Activated CD8-positive, alpha-beta memory T cell treated with anti-CD3 and anti-CD28 coated beads, Interleukin-2, amount 10 ng/mL, durations not matched to agents 7 days and 5 days (primary cell): ENCODE measurements at places on chromosomes 2 and 18.

DNA sequence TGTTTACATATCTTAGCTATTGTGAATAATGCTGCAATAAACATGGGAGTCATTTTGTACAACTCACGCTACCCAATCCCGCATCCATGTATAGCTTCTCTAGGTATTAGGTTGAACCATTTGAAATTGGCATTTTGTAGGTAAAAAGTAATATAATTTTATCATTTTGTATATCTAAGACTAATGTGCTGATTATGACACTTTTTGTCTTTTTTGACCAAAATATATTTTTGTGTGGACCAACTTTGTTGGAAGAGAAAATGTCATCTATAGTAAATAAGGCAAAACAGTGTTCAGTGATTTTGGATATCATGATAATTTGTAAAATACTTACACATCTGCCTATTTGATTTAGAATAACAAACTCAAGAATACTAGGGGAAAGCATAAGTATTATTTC is 150.7 kb downstream of the MAP2 start:
- DNase-seq: no peak

GRCh38 chr2:73897240-73897583 is 4.4 kb downstream of the ACTG2 start:
- no peak for DNase-seq

DNA sequence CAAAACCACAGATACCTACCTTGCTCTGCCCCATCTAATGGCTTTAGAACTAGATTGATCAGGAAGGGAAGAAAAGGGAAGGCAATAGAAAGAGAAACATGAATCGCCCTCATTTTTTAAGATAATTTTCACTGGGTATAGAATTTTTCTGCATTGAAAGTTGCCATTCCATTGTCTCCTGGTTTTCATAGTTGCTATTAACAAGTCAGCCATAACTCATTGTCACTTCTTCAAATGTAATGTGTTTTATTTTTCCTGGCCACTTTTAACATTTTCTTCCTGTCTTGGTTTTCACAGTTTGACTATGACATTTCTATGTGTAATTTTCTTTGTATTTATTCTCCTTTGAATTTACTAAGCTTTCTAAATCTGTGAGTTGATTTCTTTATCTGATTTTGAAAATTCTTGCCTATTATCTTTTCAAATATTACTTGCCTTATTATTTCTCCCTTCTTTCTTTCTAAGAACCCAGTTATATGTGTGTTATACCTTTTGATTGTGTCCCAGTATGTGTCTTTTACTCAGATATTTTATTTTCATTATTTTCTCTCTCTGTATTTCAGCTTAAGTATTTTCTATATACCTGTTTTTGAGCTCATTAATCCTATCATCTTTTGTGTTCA is 85.5 kb upstream of the GLI2 start:
- no peak for DNase-seq

DNA sequence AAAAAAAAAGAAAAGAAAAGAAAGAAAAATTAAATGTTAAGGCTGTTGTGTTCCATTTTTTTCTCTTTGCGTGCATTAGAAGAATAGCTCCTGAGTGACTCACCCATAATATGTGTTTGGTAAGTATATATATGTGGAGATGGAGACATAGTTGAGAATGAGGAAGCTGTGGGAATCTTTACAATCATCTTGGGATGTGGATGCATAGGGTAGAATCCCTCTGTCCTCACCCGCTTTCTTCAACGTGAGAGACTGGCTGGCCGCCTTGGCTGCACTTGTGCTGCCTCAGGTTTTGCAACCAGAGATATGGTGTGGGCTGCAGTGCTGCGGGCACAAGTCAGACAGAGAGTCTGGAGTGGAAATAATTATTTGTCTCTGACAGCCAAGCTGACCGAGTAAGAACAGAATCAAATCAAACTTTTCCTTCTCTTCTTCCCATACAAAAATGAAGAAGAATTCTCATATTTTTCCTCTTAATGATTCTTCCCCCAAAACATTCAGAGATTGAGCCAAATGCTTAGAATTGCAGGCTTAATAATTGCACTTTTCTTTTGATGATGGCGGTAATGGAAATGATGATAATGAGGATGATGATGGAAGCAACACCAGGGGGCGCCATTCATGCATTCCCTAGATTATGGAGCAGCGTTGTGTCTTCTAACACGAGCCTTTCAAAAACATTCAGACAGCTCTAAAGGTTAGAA is 48.5 kb downstream of the SERPINB7 start:
- peak; percentile 43 for DNase-seq
